ENCODE measurements at places on chromosomes 13 and 19.

GRCh38 chr19:40159744-40160143, 31.5 kb upstream of the MAP3K10 start:
- DNase-seq: no peak

- DNase-seq: no peak
Measured at GRCh38 chr13:23384111-23384510, 49.4 kb downstream of the SACS start.

- no peak for DNase-seq
Measured at GRCh38 chr19:49182848-49183375, 25.3 kb downstream of the TRPM4 start.

- no peak for DNase-seq
Measured at GRCh38 chr19:55305491-55305890, 19.6 kb downstream of the TMEM150B start.

- DNase-seq: no peak
Measured at GRCh38 chr19:33282036-33282671, 20.2 kb downstream of the CEBPA start.

Measured in retinal pigment epithelial cell (primary cell).